Right cardiac atrium (tissue), 5 donors: ENCODE measurements at places on chromosomes 1 and 21. TPM values are rescaled to one million over a fixed set of nuclear protein-coding genes. Genes with fewer than 3 reads are reported as not detected.

- peak; percentile 47 for DNase-seq
Measured at GRCh38 chr21:43306911-43307676, 119.8 kb downstream of the SIK1 start.

- peak; percentile 89 for DNase-seq
Measured at GRCh38 chr21:34526618-34527290, 14.7 kb upstream of the KCNE1 start.

GRCh38 chr1:109909561-109909960 is 1.1 kb upstream of the CSF1 start:
- DNase-seq: no peak

DNA sequence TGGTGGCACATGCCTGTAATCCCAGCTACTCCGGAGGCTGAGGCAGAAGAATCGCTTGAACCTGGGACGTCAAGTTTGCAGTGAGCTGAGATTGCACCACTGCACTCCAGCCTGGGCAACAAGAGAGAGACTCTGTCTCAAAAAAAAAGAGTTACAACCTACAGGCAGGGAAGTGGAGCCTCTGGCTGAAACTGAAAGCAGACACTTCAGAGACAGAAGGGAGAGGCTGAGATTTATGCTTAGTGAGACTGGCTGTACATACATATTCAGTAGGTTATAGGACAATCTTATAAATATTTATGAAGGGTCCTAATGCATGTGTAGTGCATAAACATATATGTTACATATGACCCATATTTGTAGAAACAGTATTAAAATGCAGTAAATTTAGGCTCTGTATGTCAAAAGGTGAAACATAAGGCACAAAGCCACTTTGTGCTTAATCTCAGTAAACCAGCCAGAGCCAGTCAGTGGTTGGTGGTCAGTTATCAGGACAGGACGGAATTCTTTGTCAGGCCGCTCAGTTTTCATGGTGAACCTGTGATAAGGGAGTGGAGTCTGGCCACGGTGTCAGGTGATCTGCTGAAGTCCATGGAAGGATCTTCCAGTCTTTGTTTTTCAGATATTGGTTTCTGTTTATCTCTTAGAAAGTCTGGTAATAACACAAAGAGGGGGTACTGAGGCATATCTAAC is 13.7 kb downstream of the RHEX start:
- DNase-seq: no peak

DNA sequence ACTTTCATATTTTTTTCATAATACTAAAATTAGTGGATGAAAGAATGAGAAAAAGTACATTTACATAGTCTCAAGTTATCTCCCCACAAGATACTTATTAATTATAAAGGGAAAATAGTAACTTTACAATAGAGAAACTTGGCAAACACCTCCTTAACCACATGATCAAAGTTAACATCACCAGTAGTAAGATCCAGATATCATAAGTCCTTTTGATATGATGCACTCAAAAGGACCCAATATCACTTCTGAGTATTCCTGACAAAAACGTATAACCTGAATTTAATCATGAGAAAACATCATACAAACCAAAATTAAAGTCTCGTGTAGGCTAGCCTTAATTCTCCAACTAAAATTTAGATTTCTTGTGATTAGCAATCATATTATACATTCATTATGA is 67.4 kb downstream of the LYST start:
- no peak for DNase-seq

- DNase-seq: no peak
Measured at GRCh38 chr1:200916681-200917080, 22.0 kb downstream of the INAVA start.

- no peak for DNase-seq
Measured at GRCh38 chr1:25487628-25488027, 55.8 kb upstream of the LDLRAP1 start.

DNA sequence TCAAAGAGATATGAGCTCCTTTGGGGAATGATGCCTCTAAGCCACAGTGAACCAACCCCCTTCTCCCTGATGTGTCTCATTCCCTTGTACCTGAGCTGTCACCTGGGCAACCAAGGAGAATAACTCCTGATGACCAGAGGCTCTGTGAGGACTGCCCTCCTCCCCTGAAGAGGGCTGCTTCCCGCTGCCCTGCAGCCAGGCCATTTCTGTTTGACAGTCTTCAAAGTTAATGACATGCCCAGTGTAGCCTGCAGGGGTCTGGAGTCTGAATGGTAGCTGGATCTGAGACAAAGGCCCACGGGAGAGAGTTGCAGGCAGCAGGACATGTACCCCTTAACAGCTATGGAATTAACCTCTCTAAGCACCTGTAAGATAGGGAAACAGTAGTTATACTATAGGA is 3.4 kb upstream of the SLFNL1 start:
- DNase-seq: no peak

DNA sequence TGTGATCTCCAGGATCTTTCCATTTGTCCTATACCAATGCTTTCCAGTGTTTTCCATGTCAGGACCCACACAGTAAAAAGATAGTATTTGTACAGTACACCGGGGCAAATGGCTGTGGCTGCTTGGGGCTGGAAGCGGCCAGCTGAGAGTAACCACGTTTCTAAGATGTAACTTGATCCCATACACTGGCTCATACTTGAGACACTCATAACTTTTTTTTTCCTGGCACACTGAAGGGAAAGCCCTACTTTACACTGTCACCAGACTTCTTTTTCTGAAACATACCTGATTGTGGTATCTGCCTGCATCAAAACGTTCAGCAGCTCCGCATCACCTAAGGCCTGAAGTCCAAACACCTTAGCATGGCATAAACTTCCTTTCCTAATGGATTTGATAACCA is 21.6 kb downstream of the VPS13D start:
- no peak for DNase-seq

DNA sequence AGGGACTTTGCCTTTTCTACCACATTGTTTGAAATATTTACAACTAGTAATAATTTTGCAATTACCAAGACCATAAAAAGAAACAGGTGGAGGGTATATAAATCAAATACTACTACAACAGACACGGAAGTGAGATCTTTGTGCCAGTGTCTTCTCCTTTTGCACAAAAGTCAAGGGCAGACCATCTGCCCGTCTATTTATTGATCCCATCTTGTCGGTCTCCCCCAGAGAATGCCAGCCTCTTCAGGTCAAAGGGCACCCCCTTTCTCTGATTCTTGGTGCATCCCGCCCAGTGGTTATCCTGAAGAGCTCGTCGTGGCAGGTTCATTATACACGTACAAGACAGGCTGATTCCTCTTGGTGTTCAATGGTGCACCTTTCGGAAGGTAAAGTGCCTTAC is 4.8 kb upstream of the PDE9A start:
- DNase-seq: peak; percentile 1

DNA sequence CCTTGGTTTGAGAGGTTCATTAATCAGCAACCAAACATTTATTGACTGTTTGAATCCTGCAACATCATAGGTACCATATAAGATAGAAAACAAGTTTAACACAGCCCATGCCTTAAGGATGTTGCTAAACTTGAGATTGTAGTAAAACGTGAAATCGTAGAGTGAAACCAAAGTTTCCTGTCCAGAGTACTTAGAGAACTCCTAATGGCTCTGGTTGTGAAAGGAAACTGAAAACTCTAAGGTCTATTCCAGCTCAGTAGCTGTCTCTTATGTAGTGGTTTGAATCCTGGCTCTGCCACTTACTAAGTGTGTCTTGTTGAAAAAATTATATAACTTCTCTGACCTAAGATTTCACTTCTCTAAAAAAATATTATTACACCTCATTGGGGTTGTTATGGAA is 310.9 kb downstream of the NTNG1 start:
- no peak for DNase-seq

GRCh38 chr21:41965045-41965444 is 11.2 kb upstream of the C2CD2 start:
- no peak for DNase-seq

DNA sequence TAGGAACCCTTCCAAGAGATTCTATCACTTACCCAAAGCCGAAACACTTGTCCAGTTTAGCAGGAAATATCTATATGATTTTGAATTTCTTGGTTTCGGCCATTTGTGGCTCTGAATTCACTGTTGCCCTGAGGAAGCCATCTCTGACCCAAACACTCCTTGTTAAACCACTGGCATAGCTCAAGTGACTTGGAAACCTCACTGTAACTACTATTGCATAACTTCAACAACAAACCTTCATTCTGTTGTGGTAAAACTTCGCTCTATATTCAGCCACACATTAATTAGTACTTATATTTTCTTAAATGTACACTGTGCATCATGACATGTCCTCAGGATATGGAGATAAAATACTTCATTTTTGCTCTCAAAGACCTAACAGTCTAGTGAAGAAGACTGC is 63.2 kb downstream of the ST6GALNAC3 start:
- DNase-seq: no peak

GRCh38 chr21:40752125-40752524 is 94.8 kb downstream of the DSCAM start:
- no peak for DNase-seq

- DNase-seq: peak; percentile 62
Measured at GRCh38 chr1:247337250-247337746, 5.6 kb upstream of the ZNF496 start.

- no peak for DNase-seq
Measured at GRCh38 chr1:34871443-34872132, 12.0 kb upstream of the SMIM12 start.

DNA sequence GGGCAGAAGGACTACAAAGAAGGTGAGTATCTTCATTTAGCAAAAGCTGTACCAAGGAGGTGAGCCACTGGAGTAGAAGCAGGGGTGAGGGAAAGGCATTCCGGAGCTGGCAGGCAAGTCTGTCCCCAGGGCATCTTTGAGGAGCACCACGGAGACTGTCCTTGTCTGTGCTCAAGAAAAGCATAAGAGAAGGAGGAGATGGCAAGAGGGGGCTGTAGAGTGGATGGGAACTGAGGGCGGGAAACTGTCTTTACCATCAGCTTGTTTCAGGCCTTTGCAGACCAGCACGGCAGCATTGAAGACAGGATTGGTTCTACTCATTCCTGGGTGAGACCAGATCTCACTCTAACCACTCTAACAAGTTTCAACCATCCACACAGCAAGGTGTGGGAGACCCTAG is 355.8 kb downstream of the AJAP1 start:
- DNase-seq: no peak

GRCh38 chr1:150549496-150550221 is 451 bp downstream of the ADAMTSL4 start:
- peak; percentile 55 for DNase-seq

GRCh38 chr1:88935522-88936222 is 44.3 kb upstream of the GTF2B start:
- DNase-seq: no peak

DNA sequence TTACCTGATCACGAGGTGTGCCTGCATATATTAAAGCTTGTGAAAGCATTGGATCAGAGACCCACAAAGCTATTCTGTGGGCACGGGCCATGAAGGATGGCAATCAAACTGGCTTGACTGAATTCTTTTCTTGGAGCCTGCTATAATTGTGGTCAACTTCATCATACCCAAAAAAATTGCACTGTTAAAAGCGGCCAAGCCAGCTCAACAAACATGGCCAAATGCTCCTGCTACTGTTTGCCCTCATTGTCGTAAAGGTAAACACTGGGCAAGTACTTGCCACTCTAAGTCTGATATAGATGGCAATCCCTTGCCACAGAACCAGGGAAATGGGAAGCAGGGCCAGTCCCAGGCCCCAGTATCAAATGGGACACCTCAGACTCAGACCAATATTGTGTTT is 6.6 kb upstream of the GSTM5 start:
- no peak for DNase-seq

The VASH2 gene
- 0.50 TPM for polyA plus RNA-seq

The BMP8B gene
- 0.25 TPM for polyA plus RNA-seq

The EEIG2 gene
- polyA plus RNA-seq: 2.1 TPM

The PLA2G2A gene
- 1,085 TPM for polyA plus RNA-seq

The PRMT6 gene
- polyA plus RNA-seq: 5.0 TPM

The TNFRSF1B gene
- 11.6 TPM for polyA plus RNA-seq

The MPL gene
- 0.18 TPM for polyA plus RNA-seq

The LRRC8D gene
- polyA plus RNA-seq: 3.6 TPM

The UBASH3A gene
- polyA plus RNA-seq: 0.07 TPM

The CHRNB2 gene
- polyA plus RNA-seq: 0.07 TPM
